ENCODE measurements at places on chromosomes 4 and X.
A peak's percentile ranks its signal among the peaks of the same experiment; 100 is the strongest.

GRCh38 chr4:165031436-165032211 lies at the start of gene TRIM60:
Gene TRIM60 (plus strand): TSS chr4:165031999. CDS start chr4:165040073, 8,074 bp downstream.
- no peak for DNase-seq

DNA sequence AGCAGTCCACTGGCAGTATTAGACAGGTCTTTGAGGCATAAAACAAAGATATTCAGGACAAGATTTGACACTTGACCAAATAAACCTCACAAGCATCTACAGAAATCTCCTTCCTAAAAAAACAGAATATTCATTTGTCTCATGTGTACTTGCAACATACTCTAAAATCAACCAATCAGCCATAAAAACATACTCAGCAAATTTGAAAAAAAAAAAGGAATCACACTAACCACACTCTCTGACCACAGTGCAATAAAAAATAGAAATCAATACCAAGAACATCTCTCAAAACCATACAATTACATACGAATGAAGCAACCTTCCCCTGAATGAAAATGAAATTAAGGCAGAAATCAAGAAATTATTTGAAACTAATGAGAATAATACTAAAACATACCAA lies 591.3 kb downstream of the FAM133A start:
- no peak for DNase-seq

- peak; percentile 22 for DNase-seq
Observed at GRCh38 chr4:89755220-89755619, 81.7 kb downstream of the SNCA start.

DNA sequence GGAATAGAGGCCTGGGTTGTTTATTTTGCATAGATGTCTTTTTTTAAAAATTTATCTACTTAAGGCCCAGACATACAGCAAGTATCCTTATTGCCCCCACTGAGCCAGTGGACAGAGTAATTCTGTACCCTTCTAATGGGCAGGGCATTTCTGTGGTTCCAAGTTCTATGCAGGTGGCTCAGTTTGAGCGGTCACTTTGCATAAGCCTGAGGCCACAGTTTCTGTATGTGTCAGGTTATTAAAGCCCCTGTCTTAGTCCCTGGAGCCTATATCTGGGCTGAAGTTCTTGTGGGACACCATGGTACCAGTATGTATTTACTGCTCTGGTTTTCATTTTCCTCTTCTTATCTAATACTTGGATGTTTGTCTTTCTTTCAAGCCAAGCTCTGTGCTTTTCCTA lies 168.8 kb downstream of the MID1IP1 start:
- no peak for DNase-seq

GRCh38 chr4:84336964-84337705 lies 162.0 kb downstream of the NKX6-1 start:
- DNase-seq: no peak

DNA sequence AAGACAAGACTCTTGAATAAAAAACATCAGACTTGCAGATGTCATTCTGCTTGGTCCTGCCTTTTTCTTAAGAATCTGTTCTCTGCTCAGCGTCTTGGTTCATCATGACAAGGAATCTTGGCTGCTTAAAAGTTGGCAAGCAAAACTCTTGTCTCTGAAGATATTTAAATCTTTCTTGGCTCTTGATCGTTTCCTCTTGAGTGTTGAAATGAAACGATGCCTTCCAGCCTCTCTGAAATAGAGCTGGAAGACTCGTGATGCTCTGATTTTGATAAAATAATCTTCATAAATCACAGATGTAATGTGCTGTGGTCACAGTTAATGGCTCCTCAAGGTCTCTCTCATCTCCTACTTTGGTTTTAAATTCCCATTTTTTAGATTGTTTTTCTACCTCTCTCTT lies 39.9 kb upstream of the TMEM192 start:
- DNase-seq: no peak

- DNase-seq: no peak
Observed at GRCh38 chr4:135357091-135357490, 1155.5 kb upstream of the PABPC4L start.

GRCh38 chr4:2450394-2451035 lies 18.4 kb upstream of the RNF4 start:
- DNase-seq: no peak

GRCh38 chrX:47366041-47366722 lies 4.2 kb upstream of the ZNF157 start:
- DNase-seq: no peak

DNA sequence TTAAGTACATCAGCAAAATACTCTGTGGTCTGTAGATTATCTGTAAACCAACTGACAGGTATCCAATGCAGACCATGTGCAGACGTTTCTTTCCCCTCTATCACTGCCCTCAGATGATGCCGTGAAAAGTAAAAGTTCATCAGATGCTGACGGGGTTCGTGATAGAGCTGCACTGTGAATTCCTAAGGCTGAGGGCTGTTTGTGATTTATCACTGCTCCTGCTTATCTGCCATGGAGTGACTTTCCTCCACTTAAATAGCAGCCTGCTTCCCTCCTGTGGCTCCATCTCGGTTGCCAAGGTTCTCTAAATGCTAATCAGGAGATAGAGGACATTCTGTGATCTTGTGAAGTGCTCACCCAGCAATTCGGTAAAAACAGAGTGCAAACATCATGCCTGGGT lies 89.3 kb upstream of the SRD5A3 start:
- DNase-seq: no peak

DNA sequence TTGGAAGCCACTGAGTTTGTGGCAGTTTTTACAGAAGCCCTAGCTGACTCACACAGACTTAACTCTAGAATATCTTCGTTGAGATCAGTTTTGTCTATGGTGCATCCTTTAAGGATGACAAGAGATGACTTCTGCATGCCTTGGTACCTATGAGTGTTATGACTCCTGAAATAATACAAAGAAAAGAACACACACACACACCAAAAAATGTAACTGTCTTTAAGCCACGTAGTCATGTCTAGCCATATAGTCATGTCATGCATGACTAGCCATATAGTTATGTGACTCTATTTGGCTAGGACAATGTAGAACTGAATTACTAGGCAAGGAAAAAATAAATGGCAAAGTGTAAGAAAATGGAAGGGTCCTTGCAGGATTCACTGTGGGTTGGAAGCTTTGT lies 447.8 kb downstream of the NLGN4X start:
- no peak for DNase-seq

GRCh38 chrX:110277609-110278008 lies 40.3 kb downstream of the AMMECR1 start:
- no peak for DNase-seq

GRCh38 chrX:10199212-10199611 lies 42.4 kb downstream of the CLCN4 start:
- peak; percentile 17 for DNase-seq

DNA sequence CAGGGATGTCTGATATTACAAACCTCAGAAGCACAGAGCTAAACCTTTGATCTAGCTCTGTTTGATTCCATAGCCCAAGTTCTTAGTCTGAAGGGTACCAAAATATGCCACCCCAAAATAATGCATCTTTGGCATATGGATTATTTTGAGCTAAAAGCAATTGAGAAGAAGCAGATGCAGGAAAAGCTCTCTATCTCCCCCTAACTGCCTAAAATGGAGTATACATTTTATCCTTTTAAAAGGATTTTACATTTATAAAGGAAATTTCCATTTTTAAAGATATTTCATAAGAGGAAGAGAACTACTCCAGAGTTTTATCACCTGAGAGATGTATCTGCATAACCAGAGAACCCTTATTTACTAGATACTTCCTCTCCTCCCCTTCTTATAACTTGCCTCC lies 158.7 kb downstream of the ZNF674 start:
- peak; percentile 7 for DNase-seq

- DNase-seq: no peak
Observed at GRCh38 chr4:56080384-56080783, 131.6 kb downstream of the CEP135 start.

DNA sequence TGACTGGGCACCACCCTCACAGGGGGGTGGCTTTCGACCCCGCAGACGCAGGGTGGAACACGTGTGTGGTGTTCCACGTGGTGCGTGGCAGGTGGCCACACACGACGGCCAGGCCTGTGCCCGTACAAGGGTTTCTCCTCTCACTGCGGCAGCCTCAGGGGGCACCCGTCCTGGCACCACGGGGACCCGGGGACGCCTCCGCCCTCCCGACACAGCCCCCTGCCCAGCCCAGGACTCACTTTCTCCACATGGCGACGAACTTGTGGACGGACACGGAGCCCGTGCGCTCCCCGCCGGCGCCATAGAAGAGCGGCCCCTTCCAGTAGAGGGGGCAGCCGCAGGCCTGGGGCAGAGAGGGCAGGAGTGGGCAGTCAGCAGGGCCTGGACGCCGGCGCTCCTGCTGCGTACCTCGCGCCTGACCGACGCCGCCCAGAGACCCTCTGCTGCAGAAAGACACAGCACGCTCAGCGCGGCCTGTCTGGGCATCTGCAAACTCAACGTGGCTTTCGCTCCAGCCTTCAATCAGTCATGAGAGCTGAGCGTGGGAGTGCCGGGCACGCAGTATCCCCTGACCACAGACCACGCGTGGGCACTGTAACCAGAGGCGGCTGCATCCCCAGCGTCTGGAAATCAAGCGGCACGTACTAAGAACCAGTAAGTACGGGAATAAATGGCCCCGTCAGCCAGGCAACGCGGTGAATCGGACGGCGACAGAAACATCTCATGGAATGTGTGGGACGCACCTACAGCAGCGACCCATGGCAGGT lies 28.9 kb upstream of the GTPBP6 start:
- no peak for DNase-seq

DNA sequence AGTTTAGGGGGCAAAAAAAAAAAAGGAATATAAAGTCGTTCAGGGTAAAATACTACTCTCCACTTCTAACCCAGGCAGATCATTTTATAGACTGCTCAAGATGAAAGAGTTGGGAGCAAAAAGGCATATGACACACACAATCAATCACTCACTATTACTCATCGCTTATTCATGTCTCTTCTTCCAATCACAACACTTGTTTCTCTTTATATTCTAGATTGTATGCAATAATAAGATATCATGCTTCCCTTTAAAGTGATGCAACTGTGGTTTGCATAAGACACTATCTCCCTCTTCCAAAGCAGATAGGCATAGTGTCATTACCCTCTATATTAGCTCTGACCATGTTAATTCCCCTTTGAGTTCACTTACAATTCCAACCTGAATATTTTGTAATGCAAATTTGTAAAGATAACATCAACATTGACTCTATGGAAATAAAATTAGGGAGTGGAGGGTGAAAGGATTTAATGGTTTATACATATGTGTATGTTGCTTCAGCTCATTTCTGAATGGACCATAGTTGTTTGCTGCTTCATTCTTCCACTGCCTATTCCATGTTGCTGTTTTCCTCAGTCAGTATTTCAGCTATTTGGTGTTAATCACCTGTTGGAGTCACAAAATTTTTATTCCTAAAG lies 154.9 kb upstream of the EPHA5 start:
- peak; percentile 78 for DNase-seq

DNA sequence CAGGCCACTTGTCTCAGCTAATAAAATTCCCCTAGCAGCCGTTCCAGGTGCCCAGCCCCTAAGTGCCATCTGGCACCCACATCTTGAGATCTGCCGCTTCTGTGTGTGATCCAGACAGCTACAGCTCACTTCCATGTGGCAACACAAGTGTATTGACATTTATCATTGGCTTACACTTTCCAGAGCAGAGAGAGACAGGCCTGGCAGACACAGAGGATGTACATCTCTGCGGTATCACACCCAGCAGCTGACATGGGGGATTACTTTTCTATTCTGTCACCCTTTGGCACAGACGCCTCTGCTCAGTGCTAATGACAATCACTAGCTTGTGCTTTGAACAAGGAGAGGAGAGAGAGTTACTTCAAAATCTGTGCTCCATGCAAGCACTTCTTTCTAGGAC lies 195.9 kb downstream of the KDR start:
- no peak for DNase-seq

GRCh38 chrX:112071132-112071531 lies 11.4 kb downstream of the TRPC5 start:
- no peak for DNase-seq

GRCh38 chr4:170128219-170128804 lies 38.6 kb upstream of the AADAT start:
- no peak for DNase-seq

DNA sequence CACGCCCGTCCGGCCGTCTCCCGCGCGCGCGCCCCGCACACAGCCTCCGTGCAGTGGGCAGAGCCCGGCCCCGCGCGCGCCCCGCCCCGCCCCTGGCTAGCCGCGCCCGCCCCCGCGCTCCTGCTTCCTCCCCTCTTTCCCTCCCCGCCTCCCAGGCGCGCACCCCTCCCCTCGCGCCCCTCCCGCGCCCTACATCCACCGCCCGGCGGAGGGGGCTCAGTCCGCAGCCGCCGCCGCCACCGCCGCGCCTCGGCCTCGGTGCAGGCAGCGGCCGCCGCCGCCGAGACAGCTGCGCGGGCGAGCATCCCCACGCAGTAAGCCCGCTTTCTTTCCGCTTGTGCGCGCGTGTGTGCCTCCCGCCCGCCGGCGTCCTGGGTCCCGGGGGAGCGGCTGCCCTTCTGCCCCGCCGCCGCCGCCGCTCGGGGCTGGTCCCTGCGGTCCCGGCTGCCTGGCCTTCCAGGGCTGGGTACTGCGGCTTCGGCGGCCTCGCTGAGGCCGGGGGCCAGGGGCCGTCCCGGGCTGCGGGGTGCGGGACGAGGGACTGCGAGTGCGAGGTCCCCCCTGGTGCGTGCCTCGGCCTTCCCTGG lies at the start of gene FHL1:
Gene FHL1 (plus strand): TSS at position 219 of the 587 bp plus-strand sequence.
- peak; percentile 17 for DNase-seq

DNA sequence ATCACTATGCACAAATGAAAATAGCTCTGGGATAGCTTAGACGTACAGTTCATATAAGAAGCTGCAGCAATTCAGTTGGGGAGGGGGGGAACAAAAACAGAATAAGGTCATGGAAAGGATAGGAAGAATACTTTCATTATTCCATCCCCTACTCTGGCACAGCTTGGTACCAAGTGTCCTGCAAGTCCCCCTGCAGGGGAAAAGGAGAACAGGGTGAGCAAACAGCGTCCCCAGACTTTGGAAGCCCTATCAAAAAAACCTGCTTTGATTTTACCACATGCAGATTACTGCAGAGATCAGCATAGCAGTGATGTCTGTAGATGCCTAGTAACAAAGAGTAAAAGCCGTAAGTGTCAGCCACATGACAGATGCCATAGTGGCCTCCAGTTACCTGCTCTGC lies 209.4 kb upstream of the NEIL3 start:
- no peak for DNase-seq

DNA sequence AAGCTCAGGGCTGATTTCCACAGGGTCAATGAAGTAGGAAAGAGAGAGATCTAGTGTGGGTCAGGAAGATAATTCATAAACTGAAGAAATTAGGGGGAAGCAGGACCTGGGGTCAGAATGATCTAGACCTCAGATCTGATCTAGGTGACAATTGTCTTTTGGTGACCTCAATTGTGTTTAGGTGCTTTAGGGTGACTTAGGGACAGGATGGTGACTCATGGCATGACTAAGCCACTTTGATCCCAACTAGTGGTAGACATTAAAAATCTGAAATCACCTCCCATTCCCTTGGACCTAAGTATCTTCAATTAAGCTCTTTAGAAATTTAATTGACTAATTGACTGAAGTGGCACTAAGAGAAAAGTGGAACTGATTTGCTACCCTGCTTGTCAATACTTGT lies 36.7 kb upstream of the GRXCR1 start:
- DNase-seq: no peak

Measured in MCF 10A (cell line).